ENCODE measurements at places on chromosomes 5 and 9. TPM values are rescaled to one million over a fixed set of nuclear protein-coding genes. Genes with fewer than 3 reads are reported as not detected.

- DNase-seq: no peak
Observed at GRCh38 chr9:111917980-111918379, 21.4 kb downstream of the UGCG start.

The DBH gene
- not detected for total RNA-seq

DNA sequence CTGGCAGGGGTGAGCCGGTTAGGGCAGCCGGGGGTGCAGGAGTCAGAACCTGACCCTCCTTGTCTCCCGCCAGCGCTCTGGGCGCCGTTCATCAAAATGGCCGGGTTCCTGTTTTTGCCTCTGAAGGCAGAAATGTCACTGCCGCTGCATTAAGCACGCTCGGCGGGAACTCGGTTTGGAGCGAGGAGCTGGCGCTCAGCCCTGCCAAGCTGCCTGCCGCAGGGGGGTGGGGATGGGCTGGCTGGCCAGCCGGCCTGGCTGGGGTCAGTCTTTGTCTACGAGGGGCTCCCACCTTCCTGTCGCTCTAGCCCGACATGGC, 63.7 kb downstream of the CXXC5 start:
- no peak for DNase-seq

DNA sequence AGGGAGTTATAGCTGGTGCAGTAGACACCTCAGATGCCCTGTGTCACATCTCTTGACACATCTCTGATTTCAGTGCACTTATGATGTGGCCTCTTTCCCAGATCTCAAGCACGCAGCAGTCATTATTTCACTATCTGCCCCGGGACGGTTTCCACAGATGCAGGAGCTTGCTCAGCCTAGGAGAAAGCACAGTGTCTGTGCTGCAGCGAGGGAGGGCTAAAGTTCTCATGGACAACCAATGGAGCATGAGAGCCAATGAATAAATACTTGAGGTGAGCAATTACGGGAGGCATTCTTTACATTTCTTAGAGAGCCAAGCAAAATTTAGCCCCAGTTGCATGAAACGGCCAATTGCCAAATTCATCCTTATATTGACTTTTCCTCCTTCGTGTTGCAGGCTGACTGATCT, 7.4 kb upstream of the MOB3B start:
- DNase-seq: peak; percentile 23

GRCh38 chr9:136605988-136606660, 56.6 kb upstream of the EGFL7 start:
- no peak for DNase-seq

DNA sequence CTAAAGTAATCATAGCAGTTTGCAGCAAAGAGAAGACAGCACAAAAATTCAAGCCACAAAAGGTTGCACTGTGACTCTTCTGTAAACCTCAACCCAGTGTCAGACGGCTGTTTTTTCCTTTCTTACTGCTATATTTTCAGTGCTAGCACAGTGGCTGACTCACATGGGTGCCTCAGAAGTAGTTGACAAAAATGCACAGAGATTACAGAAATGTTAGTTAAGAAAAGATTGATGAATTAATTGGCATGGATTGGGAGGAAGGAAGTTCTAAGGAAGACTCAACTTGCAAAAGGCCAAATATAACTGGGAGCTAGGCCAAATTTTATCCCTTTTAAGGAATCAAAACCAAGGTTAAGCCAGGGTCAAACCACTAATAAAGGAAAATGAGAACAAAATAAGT, 43.7 kb upstream of the ITGA1 start:
- DNase-seq: no peak

The CNTNAP3B gene
- 10.6 TPM for total RNA-seq

DNA sequence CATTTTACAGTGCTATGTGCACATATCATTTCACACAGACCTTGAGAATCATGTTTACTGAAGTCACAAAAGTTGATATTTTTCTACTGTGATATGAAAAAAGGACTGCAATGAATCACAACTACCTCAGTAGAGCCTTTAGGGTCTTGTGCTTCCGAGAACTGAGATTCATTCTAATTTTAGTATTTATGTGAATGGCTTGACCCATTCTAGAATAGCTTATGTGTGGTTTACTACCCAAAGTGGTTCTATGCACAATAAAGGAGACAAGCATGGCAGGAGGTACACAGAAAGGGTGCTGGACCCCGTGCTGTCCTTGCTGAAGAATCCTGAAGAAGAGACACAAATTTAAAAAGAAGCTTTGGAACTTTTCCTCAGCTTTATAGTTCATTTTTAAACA, 28.2 kb downstream of the MEF2C start:
- DNase-seq: no peak

GRCh38 chr5:111259636-111260035, 35.5 kb downstream of the CAMK4 start:
- no peak for DNase-seq

DNA sequence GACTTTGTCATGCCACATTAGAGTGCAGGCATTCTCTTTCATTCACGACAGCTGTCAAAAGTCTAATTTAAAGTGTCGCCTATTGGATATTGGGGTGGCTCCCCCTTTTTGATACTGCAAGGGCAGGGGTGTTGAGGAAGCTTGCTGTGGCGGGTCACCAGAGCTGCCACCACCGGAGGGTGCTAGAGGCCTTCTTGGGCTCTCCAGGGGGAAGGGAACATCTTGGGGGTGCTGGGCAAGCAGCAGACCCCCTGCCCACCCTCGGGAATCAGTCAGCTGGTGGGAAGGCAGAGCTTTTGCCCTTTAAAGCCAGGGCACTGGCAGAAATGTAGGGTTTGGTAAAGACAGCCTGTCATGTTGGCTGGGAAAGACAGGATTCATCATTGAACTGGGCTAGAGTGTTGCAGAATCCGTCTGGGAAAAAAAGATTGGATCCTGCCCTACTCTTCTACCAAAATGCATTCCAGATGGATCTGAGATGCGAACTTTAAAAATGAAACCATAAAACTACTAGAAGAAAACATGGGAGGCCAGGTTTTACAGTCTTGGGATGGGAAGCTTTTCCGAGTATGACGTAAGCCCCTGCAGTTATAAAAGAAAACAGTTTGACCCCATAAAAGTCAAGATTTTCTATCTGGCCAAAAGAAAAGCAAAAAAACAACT, 22.3 kb downstream of the COL5A1 start:
- no peak for DNase-seq

GRCh38 chr5:14212838-14213237, 69.7 kb downstream of the TRIO start:
- no peak for DNase-seq

The SHOC1 gene
- not detected for total RNA-seq

- DNase-seq: peak; percentile 75
Observed at GRCh38 chr9:133658442-133659431, 22.6 kb downstream of the DBH start.

- DNase-seq: no peak
Observed at GRCh38 chr5:151572657-151573368, 18.3 kb downstream of the FAT2 start.

DNA sequence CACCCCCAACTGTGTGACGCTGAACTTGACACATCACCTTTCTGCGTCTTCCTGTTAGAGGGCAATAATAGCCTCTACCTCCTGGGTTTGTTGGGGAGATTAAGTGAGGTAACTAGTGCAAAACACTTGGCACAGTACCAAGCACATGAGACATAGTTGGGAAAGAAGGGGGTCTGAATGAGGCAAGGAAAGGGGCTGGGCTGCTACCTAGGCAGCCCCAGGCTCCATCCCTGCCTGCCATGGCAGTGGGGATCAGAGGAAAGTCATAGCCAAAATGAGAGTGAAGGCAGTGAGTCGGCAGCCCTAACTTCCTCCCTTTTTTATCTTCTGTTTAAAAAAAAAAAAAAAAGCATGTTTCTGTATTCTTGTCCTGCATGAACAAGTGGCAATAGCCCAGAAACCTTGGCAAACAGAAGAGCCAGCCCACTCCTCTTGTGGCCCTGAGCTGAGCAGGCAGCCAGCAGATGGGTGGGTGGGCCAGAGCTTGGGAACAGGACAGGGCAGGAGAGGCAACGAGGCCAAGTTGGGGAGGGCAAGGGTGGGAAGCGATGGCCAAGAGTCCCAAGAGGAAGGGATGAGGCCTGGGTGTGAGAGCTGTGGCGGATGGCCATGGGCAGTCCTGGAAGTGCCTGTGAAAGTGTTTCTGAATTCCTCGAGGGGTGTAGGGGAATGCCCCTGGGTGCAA, 11.4 kb downstream of the CAMK2A start:
- no peak for DNase-seq
